Non-pigmented ciliary epithelial cell (primary cell): ENCODE measurements at places on chromosomes 1 and 21.
A peak's percentile ranks its signal among the peaks of the same experiment; 100 is the strongest.

- no peak for DNase-seq
Observed at GRCh38 chr21:29550205-29550604, 251.5 kb downstream of the BACH1 start.

DNA sequence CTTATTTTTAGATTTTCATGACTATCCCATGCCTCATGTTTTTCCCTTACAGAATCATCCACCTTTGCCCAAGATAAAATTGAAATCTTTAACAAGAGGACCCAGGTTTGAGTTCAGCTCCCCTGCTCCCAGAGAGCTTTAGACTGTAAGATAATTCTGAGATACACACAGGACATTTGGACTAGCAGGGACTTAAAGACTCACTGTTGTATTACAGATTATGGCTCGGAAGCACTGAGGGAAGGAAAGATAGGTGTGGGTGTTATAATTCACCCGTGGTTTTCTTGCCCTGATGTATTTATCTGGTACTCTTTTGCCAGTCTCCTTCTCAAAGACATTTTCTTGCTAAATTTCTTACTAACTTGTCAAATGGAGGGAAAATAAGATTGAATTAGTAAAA is 149.7 kb downstream of the DHRS3 start:
- no peak for DNase-seq

DNA sequence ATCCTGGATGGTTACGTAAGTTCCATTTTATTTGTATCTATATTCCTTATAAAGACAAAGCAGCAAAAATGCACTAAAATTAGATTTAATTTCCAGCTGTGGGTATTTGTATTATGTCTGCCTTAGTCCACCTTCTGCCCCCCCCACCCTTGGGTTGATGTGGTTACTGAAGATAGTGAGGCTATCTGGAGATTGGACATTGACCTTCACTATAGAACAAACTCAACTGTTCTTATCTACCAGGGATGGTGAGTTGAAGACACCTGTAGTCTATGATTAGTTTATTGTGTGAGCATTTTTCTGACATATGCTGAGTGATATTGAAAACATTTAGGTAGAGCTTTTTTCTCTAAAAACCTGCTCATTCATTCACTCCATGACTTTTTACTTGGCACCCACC is 122.2 kb downstream of the NFIA start:
- no peak for DNase-seq

DNA sequence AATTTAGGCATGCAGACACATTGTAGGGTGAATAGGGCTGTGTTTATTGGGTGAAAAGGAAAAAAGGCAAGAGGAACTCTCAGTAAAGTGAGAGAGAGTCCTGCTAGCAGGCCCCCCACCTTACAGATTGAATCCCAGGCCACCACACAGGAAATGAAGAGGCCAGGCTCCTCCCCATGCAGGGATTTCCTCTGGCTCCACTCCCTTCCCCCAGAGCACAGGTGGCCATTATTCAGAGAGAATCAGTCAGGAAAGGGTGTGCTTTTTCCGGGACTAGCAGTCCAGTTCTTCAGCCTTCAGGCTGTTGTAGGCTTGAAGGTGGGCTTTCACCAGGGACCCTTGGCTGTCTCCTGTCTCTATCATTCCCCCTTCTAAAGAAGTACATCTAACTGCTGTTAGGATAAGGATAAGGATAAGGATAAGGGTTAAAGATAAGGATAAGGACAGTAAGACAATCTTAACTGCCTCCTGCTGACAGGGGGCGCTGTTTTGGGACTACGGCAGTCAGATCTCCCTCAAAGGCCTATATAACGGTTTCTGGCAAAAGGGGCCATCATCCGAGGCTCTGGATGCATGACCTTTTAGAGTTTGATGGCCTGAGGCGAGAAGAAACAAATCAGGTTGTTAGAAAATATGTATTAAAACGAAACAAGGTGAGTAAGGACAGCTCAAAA is 26.3 kb downstream of the ZNF648 start:
- no peak for DNase-seq

GRCh38 chr1:27300341-27301051 is 21.5 kb upstream of the TMEM222 start:
- DNase-seq, result peak; percentile 82

- DNase-seq, result peak; percentile 80
Observed at GRCh38 chr21:15775981-15776380, 46.2 kb downstream of the USP25 start.

DNA sequence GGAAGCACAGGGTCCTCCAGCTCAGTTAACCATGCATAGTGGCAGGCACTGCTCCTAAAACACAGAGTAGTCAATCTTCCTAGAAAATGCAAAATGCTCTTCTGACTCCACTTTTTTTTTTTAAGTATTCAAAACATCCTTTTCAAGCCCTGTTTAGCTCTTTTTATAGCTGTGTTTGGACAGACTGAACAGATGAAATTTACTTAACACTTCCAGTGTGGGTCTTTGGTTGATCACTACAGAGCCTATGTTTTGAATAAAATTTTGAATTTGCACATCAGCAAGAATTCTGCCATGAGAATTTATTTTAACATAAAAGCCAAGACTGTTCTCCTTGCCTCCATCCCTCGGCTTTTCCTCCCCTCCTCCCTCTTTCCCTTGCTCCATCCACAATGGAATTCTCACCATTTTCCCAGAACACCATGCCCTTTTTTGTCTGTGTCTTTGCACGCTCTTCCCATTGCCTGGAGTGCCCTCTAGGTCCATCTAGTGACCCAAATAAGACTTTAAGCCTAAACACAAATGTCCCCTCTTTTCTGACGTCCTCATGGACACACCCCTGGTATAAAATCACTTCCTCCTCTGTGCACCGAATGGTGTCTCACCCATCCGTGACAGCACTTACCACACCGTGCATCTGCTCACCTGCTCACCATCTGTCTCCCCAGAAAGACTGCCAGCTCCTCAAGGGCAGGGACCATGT is 24.0 kb upstream of the CPT2 start:
- no peak for DNase-seq

GRCh38 chr1:107640207-107640606 is 324.8 kb downstream of the VAV3 start:
- DNase-seq, result no peak

GRCh38 chr1:208418667-208419066 is 174.5 kb upstream of the PLXNA2 start:
- no peak for DNase-seq

DNA sequence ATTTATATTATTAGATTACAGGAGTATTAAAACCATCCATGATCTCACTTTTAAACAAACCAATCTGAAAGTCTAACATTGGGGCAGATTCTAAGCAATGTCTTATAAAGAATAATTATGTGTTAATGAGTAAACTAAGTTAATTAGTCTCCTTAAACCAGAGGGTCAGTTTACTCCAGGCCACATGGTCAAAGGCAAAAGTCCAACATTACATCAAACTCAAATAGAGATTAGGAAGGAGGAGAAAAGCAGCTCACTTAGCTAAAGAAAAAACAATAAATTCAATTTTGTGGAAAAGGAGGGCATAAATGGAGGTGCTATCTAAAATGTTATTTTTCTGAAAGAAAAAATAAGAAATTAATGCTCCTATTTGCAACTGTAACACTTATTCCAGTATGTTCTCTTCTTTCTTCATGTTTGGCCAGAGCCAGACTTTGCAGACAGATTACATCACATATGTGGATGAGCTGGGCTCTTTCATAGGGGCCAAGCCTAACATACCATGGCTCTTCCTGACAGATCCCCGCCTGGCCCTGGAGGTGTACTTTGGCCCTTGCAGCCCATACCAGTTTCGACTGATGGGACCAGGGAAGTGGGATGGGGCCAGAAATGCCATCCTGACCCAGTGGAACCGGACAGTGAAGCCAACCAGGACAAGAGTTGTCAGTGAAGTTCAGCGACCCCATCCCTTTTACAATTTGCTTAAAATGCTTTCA is 24.3 kb upstream of the FMO2 start:
- DNase-seq, result no peak

GRCh38 chr1:39230261-39231190 is 26.0 kb downstream of the MACF1 start:
- no peak for DNase-seq

DNA sequence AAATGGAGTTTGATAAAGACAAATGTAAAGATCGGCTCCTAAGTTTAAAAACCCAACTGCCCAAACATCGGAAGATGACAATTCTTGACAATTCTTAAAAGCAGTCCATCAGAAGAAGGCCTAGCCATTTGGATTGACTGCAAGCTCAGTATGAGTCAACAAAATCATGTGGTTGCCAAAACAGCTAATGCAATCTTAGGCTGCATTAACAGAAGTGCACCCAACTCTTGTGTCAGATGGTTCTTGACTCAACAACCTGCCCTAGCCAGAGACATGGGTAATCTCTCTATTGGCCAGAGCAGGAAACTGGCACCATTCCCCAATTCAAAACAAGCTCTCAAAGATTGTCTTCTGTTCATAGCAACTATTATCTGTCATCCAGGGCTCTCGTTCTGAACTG is 9.9 kb upstream of the NCF2 start:
- peak; percentile 49 for DNase-seq

DNA sequence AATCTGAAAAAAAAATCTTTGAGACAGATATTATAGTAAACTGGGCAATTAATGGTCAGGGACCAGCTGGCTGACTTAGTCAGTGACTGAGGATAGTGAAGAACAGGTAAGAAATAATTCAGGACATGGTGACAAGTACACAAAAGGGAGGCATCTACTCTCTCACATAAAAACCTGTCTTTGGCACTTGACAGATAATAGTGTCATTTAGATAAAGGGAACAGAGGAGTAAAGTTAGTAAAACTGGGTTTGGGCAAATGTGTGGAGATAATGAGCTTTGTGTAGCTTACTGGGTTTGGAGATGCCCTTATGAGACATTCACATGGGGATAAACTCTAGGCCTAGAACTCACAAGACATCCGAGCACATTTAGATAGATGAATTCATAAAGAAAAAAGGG is 4.0 kb downstream of the SSX2IP start:
- DNase-seq, result no peak

GRCh38 chr1:184866586-184866985 is 107.7 kb downstream of the NIBAN1 start:
- DNase-seq, result no peak

DNA sequence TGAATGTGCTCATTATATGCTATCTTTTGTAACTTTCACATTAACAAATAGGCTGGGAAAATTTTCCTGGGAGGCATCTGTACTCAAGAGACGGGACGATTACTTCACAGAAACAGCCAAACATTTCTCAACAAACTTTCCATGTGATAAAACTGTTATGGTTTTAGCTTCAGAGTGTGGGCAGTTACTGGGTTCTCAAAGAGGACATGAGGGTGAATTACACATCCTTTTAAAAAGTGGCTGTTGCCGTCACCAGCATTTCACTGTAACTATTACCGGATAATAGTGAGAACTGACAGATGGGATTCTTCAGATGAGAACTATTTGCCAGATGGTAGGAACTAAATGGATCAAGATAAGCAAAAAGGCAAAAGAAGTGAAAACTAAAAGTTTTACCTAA is 109.1 kb downstream of the APP start:
- DNase-seq, result no peak

DNA sequence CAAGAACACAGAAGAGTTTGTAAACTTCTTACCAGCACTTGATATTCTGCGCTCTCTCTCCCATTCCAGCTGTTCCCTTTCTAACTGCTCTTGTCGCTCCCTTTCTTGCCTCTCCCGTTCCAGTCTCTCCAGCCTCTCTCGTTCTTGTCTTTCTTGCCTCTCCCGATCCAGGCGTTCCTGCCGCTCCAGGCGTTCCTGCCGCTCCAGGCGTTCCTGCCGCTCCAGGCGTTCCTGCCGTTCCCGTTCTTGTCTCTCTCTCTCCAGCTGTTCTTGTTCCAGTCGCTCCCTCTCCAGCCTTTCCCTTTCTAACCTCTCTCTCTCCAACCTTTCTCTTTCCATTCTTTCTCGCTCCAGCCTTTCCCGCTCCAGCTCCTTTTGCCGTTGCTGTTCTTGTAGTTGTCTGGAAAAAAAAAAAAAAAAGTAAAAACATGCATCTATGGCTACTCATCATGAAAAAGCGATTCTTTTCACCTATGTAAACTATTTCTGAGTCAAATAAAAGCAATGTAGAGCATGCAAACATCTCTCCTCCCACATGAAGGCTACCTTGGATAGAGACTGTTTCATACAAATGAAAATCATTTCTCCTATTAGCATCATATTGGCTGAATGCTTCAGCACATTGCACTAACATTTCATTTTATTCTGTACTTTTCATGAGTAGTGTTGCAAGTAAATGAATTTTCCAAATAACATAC is 91.5 kb upstream of the LBR start:
- no peak for DNase-seq

GRCh38 chr1:36322786-36323635 is 434 bp downstream of the EVA1B start:
- no peak for DNase-seq

GRCh38 chr1:29501227-29501976 is 265.1 kb downstream of the PTPRU start:
- DNase-seq, result no peak

DNA sequence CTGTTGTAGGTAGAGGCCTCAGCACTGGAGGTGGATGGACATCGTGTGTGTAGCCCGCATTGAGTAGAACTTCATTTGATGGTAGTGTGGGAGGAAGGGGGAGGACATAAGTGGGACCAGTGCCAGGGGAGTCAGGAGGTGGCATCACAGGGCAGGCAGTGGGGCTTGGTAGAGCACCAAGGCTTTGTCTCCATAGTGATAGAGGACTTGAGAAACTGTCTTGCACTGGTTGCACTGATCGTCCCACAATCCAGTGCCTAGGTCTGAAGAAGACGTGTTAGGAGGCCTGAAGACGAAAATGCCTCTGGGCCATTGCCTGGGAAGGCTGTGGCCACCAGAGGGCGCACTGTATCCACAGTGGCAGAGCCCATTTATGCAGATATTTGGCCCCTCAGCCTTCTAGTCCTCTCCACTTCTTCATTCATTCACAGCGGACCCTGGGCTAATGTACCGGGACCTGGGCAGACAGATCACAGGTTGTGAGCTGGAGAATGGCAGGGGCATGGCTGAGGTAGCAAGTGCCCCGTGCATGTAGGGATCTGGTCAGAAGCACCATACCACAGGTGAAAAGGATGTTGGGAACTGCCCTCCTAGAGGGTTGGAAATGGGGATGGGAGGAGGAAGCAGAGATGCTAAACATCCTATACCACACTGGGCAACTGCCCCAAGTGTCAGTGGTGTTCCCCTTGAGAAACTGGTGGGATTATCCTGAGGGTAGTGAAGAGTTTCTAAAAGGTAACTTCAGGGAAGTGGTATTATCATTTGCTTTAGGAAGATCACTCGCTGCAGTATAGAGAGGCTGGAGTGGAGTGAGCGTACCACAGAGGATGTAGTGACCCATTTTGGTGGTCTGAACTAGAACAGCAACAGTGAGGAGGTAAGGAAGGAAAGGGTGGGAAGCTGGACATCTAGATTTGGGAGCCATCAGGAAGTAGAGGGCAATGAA is 95.3 kb downstream of the PIK3R3 start:
- DNase-seq, result peak; percentile 24

DNA sequence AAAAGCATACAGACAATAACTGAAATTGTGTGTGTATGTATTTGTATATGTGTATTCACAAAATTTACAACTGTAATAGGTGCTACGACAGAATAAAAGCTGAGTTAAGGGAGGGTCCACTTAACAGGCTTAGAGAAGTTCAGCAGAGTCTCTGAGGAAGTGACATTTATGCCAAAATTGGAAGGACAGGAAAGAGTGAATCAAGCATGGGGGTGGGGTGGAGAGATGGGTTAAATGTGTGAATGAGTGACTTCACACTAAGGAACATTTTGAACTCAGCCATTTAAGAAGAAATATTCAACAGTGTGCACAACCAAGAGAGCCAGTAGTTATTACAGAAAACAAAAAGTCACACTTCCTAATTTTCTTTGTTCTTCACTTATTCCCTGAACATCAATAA is 53.8 kb upstream of the RGS1 start:
- DNase-seq, result no peak

GRCh38 chr1:159012495-159012894 is 2.8 kb downstream of the IFI16 start:
- DNase-seq, result no peak
